ENCODE measurements at places on chromosomes 3 and 15.
A peak's percentile ranks its signal among the peaks of the same experiment; 100 is the strongest.

- no peak for DNase-seq
These were observed 3.1 kb downstream of the CCDC33 start for GRCh38 chr15:74239051-74239705.

GRCh38 chr3:190497811-190498210 lies 16.1 kb upstream of the IL1RAP start:
- DNase-seq: no peak

DNA sequence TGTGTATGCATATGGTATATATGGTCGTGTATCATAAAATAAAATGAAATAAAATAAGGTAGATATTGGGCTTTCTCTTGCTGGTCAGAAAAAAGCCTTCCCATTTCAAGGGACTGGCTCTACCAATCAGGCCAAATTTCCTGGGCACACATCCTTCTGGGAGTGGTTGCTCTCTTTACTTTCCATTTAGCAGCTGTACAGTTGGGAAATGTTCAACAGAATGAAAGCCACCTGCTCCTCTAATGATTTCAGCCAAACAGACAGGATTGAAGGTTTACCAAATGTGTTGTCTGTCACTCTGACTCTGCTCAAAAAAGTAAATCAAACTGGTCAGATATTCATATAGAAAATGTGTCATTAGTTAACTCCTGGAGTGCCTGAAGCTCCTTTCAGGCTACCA lies 380.4 kb downstream of the ROBO2 start:
- DNase-seq: no peak

- no peak for DNase-seq
These were observed 73.4 kb upstream of the HACD2 start for GRCh38 chr3:123658118-123658851.

GRCh38 chr3:101497803-101498202 lies 15.2 kb downstream of the SENP7 start:
- no peak for DNase-seq

DNA sequence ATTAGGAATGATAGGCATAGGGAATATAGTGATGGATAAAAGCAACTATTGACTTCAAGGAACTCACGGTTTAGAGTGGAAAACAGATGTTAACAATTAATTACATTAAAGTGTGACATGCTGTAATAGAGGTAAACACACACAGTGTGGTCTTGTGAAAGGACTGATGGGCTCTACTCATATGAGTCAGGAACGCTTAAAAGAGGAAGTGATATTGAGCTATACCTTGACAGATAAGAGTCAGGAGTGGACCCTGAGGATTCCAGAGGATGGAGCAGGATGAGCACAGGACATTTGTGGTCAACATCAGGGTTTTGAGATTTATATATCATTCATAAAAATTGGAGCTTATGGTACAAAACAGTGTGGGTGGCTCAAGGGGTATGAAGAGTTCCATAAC lies 11.0 kb downstream of the EXOG start:
- DNase-seq: no peak

- DNase-seq: no peak
These were observed 300.2 kb upstream of the RBMS3 start for GRCh38 chr3:28980631-28981030.

GRCh38 chr3:100936931-100937330 lies 56.3 kb downstream of the ABI3BP start:
- DNase-seq: no peak

DNA sequence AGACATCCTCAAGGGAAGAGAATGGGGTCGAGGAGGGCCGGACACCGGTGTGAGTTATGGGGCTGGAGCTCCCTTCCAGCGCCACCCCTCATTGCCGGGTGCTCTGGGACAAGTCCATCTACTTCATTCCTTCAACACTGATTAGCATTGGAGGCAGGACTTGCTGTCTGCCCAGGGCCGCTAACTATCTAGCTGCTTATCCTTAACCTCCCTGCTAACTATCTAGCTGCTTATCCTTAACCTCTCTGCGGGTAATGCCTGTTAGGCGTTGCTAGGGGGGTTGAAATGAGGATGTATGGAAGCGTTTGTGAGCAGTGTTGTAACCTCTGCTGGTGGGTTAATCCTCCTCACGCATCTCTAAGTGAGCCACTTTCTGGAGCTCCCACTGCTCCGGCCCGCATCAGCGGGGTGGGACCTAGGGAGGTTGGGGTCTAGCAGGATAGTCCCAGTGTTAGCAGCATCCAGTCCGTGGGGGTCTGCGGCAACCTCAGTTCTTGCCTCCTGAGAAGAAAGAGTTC lies 10.9 kb upstream of the CHAC1 start:
- DNase-seq: peak; percentile 67

GRCh38 chr3:197408177-197408957 lies 110.0 kb upstream of the DLG1 start:
- no peak for DNase-seq

- DNase-seq: no peak
These were observed 60.4 kb downstream of the BOC start for GRCh38 chr3:113271594-113272384.

DNA sequence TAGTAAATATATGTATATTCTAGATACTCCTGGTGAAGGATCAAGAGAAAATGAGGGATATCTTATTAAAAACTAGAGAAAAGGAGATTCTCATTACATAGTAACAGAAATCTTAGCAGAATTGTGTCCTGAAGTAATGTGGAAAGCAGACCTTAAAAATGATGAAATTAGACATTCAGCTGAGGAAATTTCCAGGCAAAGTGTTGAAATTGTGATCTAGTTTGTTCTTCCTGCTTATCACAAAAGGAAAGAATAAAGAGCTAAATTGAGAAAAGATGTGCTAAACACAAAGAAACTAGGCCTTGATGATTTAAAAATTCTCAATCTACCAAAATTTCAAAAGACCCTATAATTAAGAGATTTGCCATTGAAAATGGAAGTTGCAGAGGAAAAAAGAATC lies 362.6 kb upstream of the PLSCR5 start:
- no peak for DNase-seq

GRCh38 chr3:193859195-193859594 lies 266.2 kb downstream of the OPA1 start:
- no peak for DNase-seq

DNA sequence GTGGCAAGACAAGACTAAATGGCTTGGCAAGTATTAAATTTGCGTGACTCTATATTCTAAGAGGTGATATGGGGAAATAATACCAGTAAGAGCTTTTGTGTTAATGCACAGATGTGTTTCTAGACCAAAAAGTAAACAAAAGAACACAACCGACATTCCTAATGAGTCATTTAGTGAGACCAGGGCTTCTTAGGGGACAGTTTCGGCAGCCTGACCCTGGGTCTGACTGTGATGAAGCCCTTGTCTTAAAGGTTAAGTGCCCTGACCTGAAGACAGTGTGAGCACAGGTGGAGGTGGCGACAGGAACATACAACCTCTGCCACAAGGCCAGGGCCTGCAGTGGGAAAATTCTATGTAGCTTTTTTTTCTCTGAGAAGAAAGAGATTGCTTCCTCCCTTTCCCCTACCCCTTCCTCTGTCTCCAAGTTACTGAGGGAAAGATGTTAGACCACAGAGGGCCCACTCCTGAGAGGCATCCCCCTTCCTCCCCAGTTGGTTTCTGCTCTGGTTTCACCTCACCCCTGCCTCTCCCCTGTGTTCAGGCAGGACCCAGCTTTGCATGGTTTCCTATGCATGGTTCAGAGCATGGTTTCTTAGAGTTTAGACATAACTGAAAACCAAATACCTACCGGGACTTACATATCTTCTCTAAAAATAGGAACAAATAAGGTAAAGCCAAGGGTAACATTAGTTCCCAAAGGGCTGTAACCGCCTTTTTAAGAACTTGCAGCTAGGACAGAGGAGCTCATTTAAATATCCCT lies 24.8 kb upstream of the CMTM7 start:
- DNase-seq: no peak

DNA sequence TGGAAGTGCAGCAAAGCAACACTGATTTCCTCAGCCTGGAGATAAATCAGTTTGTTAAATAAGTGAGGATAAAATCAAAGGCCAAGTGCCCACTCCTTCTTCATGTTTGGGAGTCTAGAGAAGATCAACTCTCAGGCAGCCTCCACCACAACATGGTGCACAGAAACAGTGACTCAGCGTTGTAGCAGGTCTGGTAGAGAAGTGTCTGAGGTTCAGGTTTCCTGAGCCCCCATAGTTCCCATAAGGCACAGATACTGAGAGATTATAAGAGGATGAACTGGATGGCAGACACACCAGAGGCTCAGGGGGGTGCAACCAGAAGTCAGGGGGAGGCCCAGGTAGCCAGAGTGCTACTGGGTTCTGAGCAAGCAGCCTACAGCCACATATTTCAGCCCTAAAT lies 166.7 kb downstream of the FRMD5 start:
- no peak for DNase-seq

GRCh38 chr3:170863816-170864215 lies 6.2 kb downstream of the RPL22L1 start:
- DNase-seq: no peak

GRCh38 chr3:37338500-37338899 lies 164.1 kb upstream of the LRRFIP2 start:
- no peak for DNase-seq

DNA sequence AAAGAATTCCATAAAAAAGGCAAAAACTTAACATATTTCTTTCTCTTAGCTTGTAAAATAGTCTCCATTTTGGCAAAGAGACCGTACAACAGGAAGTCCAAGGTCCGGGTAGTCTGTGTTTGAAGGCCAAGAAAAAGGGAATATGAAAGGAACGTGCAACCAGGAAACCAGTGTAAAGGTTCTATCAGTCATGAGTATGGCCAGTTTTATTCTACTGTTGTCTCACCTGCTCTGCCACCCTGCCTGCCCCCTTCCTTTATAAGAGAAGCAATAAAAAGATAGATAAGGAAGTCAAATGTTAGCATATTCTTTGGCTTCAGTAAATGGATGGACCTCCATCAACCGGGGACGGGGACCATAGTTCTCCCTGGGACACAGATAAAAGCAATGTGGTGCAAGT lies 370.6 kb upstream of the ROBO2 start:
- DNase-seq: no peak

DNA sequence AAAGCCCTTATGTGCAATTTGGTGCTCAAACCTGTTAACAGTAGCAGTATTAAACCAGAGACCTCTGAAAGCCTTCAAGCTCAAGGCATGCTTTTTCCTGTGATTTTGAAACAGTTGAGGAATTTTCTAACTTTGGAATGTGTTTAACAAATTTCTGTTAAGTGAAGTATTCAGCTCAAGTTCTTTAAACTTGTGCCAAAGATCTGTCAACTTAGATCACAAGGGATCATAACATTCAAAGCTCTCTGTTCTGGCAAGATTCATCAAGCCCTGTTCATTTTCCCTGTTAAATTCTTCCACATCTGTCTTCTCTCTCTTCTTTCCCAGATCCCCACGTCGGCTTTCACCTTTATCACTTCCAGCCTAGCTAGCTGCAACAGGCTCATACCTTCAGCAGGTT lies 28.8 kb upstream of the RYK start:
- no peak for DNase-seq

- DNase-seq: no peak
These were observed 3.2 kb downstream of the ANP32A start for GRCh38 chr15:68817304-68818065.

GRCh38 chr15:28967990-28968389 lies 82.2 kb downstream of the APBA2 start:
- no peak for DNase-seq

DNA sequence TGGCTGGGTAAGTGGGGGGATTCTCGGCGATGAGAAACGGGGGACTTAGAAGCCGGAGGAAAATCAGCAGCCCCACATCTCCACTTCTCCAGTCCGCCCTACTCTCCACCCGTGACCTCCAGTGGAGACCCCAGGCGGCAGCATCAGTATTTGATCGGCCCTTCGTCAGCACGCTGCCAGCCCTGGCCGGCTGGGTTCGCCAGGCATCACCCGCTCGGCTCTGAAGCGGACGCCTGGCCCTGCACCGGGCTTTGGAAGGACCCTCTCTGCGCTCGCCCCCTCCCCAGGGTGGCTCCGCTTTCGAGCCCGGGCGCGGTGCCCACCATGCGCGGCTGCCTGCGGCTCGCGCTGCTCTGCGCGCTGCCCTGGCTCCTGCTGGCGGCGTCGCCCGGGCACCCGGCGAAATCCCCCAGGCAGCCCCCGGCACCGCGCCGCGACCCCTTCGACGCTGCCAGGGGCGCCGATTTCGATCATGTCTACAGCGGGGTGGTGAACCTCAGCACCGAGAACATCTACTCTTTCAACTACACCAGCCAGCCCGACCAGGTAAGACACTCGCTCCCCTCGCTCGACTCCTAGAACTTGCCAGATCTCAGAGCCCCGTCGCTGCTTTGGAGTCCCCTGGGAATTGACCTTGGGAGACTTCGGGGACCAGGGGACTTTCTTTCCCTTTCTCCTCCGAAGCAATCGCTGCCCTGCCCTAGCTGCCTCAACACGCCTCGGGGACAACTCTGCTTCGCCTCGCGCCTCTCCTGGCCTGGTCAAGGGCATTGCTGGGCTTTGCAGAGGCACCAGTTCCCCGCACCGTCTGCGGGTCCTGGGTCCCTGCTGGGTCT lies 561 bp downstream of the SIDT1 start:
- DNase-seq: no peak

DNA sequence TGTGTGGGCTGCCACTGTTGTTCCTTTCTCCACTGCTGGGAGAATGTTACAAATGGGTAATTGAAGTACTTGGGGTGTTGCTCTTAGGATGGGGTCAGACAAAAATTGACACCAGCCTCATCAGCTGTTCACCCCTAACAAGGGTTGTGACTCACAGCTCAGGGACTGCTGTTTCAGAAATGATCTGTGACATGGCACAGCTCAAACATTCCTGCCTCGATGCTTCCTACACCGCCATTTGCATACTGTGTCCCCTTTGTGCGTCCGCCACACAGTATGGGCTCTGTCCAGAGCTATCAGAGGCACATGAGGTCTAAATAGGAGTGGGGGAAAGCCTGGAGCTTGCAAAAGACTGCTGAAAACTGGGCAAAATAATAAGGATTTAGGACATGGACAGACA lies 43.9 kb downstream of the CCNL1 start:
- no peak for DNase-seq

DNA sequence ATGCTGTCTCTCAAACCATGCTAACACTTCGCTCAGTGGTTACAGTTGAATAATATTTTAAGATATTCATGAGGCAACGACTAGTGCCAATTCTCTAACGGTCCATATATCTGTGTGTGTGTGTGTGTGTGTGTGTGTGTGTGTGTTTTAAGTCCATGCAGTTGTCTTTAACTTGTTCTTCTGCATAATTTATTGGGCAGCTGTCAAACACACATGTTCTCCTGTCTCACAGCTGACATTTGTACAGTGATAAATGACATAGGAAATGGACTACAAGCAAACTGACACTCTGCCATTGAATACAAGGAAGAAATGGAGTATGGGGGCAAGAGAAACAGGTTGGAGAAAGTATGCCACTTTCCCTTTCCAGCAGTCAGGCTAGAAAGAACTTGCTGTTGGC lies 172.0 kb downstream of the PDZRN3 start:
- DNase-seq: no peak

Data from RWPE2 (cell line).